ENCODE measurements at places on chromosomes 16 and 17.
A peak's percentile ranks its signal among the peaks of the same experiment; 100 is the strongest.

GRCh38 chr17:47225436-47225858 is 16.3 kb downstream of the MYL4 start:
- no peaks in the 10 kb centered on the region for H3K36me3 ChIP-seq
- H3K27me3 ChIP-seq = no peaks in the 10 kb centered on the region
- peaks cover 10% of the 10 kb centered on the region for H3K4me1 ChIP-seq
- DNase-seq = no peak
- H3K4me3 ChIP-seq = no peak overlapping the region
- no peak overlapping the region for H3K27ac ChIP-seq

DNA sequence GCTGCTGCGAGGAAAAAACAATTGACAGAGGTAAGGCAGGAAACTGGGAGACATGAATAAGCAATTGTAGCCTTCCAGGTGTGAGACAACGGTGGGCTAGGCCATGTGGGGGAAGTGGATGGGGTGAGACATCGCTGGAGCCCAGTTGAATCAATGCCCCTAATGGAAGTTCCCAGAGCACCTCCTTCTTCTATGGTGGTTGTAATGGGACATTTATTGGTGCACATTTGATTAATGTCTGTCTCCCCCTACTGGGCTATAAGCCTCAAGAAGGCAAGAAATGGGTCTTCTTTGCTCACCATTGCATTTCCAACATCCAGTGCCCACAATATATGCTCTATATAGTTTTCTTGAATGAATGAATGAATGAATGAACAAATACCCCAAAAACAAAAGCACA is 22.7 kb upstream of the CD300E start:
- H3K27ac ChIP-seq = no peak overlapping the region
- no peaks in the 10 kb centered on the region for H3K4me1 ChIP-seq
- H3K36me3 ChIP-seq = no peaks in the 10 kb centered on the region
- H3K4me3 ChIP-seq = no peak overlapping the region
- DNase-seq = no peak

GRCh38 chr17:16304830-16305229 is 48.4 kb downstream of the CENPV start:
- no peak overlapping the region for H3K27ac ChIP-seq
- H3K4me1 ChIP-seq = no peaks in the 10 kb centered on the region
- peaks cover 33% of the 10 kb centered on the region for H3K36me3 ChIP-seq
- DNase-seq = no peak
- H3K27me3 ChIP-seq = no peaks in the 10 kb centered on the region

DNA sequence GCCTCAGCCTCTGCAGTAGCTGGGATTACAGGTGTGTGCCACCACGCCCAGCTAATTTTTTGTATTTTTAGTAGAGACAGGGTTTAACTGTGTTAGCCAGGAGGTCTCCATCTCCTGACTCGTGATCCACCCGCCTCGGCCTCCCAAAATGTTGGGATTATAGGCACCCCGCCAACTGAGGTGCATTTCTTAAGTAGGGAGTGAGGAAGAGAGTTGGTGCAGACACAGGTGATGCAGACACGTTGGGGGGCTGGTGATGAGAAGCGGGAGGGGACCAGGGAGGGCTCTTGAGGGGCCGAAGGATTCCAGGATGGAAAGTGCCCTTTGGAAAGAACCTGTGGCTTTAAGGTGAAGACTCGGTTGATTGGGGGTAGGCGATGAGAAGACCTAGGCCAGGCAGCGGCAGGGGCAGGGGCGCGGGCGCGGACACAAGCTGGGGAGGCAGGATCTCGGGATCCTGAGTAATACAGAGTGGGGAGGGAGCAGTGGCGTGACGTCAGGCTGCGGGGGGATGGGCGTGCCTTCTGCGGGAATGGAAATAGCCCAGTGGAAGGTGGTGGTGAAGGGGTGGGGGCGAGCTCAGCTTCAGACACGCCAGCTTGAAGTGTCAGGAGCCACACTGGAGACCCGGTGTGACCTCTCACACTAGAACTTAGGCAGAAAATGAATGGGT is 2.5 kb upstream of the ATP6V0C start:
- no peak for DNase-seq
- H3K36me3 ChIP-seq = peaks cover 10% of the 10 kb centered on the region
- no peaks in the 10 kb centered on the region for H3K27me3 ChIP-seq
- no peak overlapping the region for H3K4me3 ChIP-seq
- peaks cover 19% of the 10 kb centered on the region for H3K4me1 ChIP-seq
- H3K27ac ChIP-seq = no peak overlapping the region

GRCh38 chr17:60629120-60629519 is 29.1 kb downstream of the PPM1D start:
- DNase-seq = no peak
- H3K4me3 ChIP-seq = no peak overlapping the region
- H3K36me3 ChIP-seq = no peaks in the 10 kb centered on the region
- H3K27me3 ChIP-seq = no peaks in the 10 kb centered on the region
- H3K27ac ChIP-seq = no peak overlapping the region

DNA sequence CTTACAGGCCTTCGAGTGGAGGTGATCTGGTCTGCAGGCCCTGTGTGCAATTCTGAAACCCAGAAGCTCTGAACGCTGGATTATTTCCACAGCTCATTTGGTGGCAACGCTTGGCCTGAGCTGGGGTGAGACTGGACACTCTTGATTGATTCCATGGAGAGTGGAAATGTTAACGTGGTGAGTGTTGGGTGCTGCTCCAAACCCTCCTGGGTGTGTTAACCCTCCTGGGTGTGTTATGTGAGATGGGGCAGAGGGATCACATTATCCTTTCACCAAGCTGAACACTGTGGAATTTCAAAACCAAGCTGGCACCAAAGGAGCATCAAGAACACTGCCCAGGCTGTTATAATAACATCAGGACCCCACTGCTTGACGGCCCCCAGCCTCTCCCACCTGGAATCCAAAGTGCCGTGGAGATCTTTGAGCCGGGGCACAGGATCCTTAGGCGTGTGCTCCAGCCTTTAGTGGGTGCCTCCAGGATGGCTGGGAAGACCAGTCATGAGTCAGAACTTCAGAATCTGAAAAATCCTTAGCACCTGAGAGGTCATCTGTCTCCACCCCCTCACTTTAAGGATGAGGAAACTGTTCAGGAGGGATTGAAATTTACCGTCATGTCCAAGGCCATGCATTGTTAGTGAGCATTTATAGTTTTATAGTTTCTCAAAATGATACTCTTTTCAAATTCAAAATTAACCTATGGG is 75.0 kb downstream of the RPTOR start:
- DNase-seq = no peak
- no peaks in the 10 kb centered on the region for H3K36me3 ChIP-seq
- H3K4me3 ChIP-seq = no peak overlapping the region
- no peak overlapping the region for H3K27ac ChIP-seq
- H3K4me1 ChIP-seq = peaks cover 11% of the 10 kb centered on the region

GRCh38 chr17:13418891-13419290 is 182.8 kb downstream of the HS3ST3A1 start:
- H3K36me3 ChIP-seq = no peaks in the 10 kb centered on the region
- no peak for DNase-seq
- no peak overlapping the region for H3K4me3 ChIP-seq
- H3K27ac ChIP-seq = no peak overlapping the region
- no peaks in the 10 kb centered on the region for H3K4me1 ChIP-seq

GRCh38 chr16:9047689-9048301 is 43.6 kb upstream of the HAPSTR1 start:
- H3K4me1 ChIP-seq = no peaks in the 10 kb centered on the region
- no peaks in the 10 kb centered on the region for H3K27me3 ChIP-seq
- H3K27ac ChIP-seq = no peak overlapping the region
- DNase-seq = peak; percentile 60
- H3K36me3 ChIP-seq = no peaks in the 10 kb centered on the region

DNA sequence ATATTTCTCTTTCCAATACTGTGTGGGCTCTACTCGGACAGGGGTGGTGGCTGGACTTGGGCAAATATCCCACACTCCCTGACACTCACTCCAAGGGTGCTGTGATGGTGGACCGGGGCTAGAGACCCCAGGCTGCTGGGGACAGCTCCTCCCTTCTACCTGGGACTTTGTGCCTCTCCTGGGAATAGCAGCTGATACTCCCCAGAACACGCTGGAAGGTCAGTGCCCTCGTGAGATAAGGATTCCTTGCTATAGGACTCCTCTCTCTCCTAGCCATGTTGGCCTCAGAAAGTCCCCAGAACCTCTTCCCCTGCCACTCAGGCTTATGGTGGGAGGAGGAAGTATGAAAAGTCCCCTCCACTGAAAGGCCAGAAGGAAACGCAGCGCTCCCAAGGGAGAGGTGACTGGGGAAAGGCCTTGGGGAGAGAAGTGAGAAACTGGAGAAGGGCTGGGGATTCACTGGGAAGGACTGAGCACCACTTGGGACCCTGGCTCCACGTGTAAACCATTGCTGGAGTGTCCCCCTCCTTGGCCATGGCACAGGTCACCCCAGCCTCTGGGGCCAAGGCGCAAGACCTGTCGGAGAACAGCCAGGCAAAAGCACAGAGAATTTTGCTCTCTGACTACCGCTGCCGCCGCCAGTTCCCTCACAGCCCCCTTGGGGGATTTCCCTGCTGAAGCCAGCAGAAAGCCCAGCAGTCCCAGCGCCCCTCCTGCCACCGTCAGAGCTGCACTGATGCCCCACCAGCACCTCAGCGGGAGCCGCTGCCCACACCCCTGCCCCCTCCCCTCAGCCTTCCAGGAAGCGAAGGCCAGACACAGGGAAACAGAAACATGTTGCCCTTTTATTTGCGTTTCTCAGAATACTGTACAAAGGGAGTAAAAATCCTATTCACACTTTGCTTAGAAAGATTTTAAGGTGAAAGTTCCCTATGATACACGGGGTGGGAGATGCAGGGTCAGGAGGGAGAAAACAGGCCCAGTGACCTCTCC is 2.1 kb upstream of the GSDMB start:
- no peak for DNase-seq
- H3K4me3 ChIP-seq = no peak overlapping the region
- H3K4me1 ChIP-seq = peaks cover 49% of the 10 kb centered on the region
- H3K27me3 ChIP-seq = no peaks in the 10 kb centered on the region
- peaks cover 54% of the 10 kb centered on the region for H3K36me3 ChIP-seq

GRCh38 chr16:57609541-57610401 is 18.7 kb upstream of the ADGRG1 start:
- peak; percentile 74 for DNase-seq
- no peaks in the 10 kb centered on the region for H3K36me3 ChIP-seq
- peaks cover 10% of the 10 kb centered on the region for H3K4me1 ChIP-seq
- no peaks in the 10 kb centered on the region for H3K27me3 ChIP-seq
- H3K27ac ChIP-seq = no peak overlapping the region

DNA sequence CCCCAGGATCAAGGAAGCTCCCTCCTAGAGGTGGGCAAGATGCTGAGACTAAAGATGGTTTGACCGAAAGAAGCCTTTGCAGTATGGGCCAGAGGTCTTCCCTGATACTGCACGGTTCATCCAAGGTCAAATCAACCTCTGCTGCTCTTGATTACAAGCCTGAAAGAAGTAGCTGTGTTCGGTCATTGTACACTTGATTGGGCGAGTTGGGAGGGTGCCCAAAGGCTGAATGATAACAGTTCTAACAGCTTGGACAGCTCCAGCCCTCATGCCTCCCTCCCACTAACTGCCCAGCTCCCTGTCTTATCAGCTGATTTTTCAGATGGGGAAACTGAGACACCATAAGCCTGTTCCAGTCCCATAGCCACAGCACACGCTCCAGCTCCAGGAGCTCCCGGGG is 42.8 kb downstream of the ABCC12 start:
- H3K27ac ChIP-seq = no peak overlapping the region
- no peak for DNase-seq
- H3K36me3 ChIP-seq = no peaks in the 10 kb centered on the region

GRCh38 chr16:23374721-23375510 is 72.8 kb downstream of the SCNN1B start:
- no peaks in the 10 kb centered on the region for H3K4me1 ChIP-seq
- no peaks in the 10 kb centered on the region for H3K36me3 ChIP-seq
- H3K27ac ChIP-seq = no peak overlapping the region

DNA sequence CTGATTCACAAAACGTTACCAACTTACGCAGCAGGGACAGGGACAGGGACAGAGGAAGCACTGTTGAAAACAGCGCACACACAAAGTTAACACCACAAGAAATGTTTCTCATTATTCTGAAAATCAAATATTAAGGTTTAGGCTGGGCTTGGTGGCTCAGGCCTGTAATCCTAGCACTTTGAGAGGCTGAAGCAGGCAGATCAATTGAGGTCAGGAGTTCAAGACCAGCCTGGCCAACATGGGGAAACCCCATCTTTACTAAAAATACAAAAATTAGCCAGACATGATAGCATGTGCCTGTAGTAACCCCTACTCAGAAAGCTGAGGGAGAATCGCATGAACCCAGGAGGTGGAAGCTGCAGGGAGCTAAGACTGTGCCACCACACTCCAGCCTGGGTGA is 4.2 kb downstream of the CYTH1 start:
- no peak for DNase-seq
- peaks cover 6% of the 10 kb centered on the region for H3K36me3 ChIP-seq
- peak overlapping the region; percentile 49 for H3K4me3 ChIP-seq
- no peaks in the 10 kb centered on the region for H3K27me3 ChIP-seq
- peaks cover 50% of the 10 kb centered on the region for H3K4me1 ChIP-seq

- no peaks in the 10 kb centered on the region for H3K27me3 ChIP-seq
- H3K27ac ChIP-seq = no peak overlapping the region
These were observed 59.5 kb upstream of the CDC42EP4 start for GRCh38 chr17:73371285-73371684.

GRCh38 chr16:66553223-66553622 is 847 bp downstream of the CKLF start:
- no peak for DNase-seq
- H3K36me3 ChIP-seq = no peaks in the 10 kb centered on the region
- H3K4me1 ChIP-seq = peaks cover 49% of the 10 kb centered on the region
- H3K27me3 ChIP-seq = no peaks in the 10 kb centered on the region
- H3K4me3 ChIP-seq = peak overlapping the region; percentile 94
- H3K27ac ChIP-seq = peak overlapping the region; percentile 77

DNA sequence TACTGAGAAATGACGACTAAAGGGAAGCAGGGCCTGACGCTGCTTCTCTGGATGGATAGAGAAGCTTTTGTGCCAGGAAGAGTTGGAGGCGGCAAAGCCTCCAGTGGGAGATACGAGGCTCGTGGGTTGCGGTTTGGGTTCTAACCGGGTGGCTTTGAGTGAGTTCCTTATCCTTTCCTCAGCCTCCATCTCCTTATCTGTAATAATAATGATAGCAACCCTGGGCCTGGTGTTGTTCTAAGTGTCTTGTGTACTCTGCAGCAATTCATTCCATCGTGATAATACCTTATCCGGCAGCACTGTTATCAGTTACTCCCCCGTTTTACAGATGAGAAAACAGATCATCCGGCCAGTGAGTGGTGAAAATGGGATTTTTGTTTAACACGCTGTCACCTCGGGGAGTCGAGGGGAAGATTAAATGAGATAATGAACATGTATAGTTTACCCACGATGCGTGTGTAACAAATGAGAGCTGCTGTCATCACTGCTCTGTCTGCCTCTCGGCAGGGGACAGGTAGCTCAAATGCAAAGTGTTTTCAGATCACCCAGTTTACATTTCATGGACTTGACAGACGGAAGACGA is 52.0 kb upstream of the LHX1 start:
- H3K27me3 ChIP-seq = no peaks in the 10 kb centered on the region
- H3K4me1 ChIP-seq = no peaks in the 10 kb centered on the region
- no peaks in the 10 kb centered on the region for H3K36me3 ChIP-seq
- no peak overlapping the region for H3K4me3 ChIP-seq
- H3K27ac ChIP-seq = no peak overlapping the region

- no peak overlapping the region for H3K4me3 ChIP-seq
- H3K27ac ChIP-seq = no peak overlapping the region
- no peaks in the 10 kb centered on the region for H3K36me3 ChIP-seq
- H3K4me1 ChIP-seq = no peaks in the 10 kb centered on the region
These were observed 125.9 kb downstream of the MAP2K6 start for GRCh38 chr17:69540356-69540755.

All from naive thymus-derived CD4-positive, alpha-beta T cell (primary cell).